ENCODE measurements at places on chromosomes 1 and 21.

DNA sequence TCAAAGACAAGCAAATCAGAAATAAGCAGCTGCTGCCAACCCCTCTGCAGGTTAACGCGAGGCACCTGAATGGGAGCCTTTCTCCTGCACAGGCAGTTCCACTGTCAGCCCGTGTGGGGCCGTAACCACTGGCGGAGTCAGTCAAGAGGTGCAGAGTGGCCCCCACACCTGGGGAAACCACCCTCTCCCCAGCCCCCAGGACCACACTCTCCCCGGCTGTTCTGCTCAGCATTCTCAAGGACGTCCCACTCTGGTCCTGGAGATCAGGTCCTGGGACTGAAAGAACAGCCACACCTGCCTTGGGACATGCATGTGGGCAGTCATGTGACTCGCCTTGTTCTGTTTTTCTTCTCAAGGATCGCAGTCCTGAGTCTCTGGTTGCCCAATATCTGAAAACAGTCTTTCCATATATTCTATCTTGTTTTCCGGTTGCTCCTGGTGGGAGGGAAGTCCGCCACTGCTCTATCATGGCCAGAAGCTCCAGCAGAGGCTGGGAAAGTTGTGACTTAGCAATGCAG lies 252.5 kb downstream of the PTPRU start:
- DNase-seq = no peak

DNA sequence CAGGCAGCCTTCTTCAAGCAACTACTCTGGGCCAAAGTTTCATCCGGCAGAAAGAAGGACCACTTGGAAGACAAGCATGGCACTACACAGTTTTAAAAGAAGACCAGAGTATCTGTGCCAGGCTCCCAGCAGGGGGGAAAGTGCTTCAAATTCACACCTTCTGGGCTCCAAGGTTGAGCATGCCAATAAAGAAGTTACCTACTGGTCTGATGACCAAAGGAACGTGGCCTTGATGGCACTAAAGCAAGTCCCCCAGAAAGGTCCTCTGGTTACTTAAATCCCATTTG lies 73.5 kb downstream of the CD46 start:
- no peak for DNase-seq

- no peak for DNase-seq
These were observed 9.0 kb upstream of the COL8A2 start for GRCh38 chr1:36134031-36134430.

GRCh38 chr1:109769330-109770078 lies 5.8 kb upstream of the EPS8L3 start:
- DNase-seq = no peak

DNA sequence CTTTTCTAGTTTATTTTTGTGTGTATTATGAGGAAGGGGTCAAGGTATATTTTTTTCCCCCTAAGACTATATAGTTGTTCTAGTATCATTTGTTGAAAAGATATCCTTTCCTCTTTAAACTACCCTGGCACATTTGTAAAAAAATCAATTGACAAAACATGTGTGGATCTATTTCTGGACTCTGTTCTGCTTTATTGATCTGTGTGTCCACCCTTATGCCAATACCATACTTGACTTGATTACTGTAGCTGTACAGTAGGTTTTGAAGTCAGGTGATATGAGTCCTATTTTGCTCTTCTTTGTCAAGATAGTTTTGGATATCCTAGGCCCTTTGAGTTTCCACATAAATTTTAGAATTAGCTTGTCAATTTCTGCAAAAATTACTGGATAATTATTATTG lies 21.2 kb upstream of the SOX13 start:
- no peak for DNase-seq

DNA sequence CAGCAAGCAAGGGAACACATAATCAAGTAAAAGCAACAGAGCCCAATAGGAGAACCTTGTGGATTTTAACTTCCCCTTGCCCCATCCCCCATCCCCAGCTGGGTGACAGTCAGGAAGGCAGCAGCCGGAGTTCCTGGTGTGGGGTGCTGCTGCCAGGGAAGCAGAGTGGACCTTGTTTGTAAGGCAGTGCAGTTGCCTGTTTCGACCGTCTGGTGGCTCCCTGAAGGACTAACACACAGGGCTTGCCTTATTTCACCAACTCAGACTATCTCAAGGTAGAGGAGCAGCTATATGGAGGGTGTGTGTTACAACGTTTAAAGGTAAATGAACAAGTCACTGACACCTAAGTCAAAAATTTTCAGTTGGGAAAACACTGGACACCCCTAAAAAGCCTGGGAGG lies 6.6 kb downstream of the KRTAP10-8 start:
- no peak for DNase-seq

GRCh38 chr1:104196136-104196535 lies 446.4 kb downstream of the AMY1C start:
- DNase-seq = no peak

DNA sequence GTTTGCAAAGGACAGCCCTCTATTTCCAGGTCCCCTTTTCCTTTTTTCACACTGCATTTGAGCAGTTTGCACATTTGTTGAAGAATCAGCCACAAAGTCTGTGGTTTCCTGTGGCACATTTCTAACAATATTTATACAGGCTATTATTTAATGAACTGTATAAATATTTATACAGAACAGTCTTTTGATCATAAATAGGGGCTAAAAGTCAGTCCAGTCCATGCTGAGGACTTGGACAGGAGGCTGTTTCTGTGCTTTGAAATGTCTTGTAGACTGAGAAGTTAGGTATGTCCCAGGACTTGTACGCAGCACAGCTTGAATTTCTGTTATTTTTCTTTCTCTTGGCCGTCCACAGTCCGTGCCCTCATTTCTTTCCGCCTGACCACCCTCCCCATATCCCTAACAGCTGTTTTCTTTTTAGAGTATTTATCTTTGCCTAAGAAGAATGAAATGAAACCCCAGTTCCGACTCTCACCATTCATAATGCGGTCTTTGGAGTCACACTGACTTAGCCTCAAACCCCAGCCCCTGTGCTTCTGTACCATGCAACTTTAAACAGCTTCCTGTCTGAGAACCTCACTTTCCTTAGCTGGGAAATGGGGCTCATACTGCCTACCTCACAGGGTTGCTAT lies 19.7 kb downstream of the FGGY start:
- DNase-seq = no peak

DNA sequence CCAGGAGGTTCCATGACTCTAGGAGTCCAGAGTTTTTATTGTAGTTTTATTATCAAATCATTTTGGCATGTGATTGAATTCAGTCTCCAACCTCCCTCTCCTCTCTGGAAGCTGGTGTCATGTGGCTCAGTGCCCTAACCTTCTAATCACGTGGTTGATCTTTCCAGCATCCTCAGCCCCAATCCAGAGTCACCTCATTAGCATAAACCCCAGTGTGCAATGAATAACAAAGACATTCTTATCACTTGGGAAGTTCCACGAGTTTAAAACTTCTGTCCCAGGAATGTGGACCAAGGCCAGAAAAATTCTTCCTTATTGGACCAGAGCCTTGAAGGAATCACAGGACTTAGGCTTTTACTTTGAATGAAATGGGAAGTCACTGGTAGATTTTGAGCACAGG lies 52.2 kb downstream of the KIRREL1 start:
- no peak for DNase-seq

GRCh38 chr1:58857680-58858673 lies 74.1 kb upstream of the JUN start:
- DNase-seq = no peak

- no peak for DNase-seq
These were observed 2.1 kb downstream of the HJV start for GRCh38 chr1:146019231-146020057.

- no peak for DNase-seq
These were observed 89.9 kb downstream of the SGIP1 start for GRCh38 chr1:66623812-66624211.

GRCh38 chr21:41449613-41450012 lies 23.6 kb downstream of the MX1 start:
- no peak for DNase-seq

DNA sequence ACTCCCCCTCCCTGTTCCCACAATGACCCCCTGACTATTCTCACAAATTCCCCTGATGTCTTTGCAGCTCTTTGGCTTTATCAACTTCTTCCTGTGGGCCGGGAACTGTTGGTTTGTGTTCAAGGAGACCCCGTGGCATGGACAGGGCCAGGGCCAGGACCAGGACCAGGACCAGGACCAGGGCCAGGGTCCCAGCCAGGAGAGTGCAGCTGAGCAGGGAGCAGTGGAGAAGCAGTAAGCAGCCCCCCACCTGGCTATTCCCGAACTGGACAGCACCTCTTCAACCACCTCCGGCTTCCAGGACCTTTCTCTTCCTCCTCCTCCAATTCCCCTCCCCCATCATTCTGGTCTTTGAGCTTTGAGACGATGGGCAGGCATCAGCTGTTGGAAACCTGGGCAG lies 4.4 kb upstream of the ATXN7L2 start:
- no peak for DNase-seq

- DNase-seq = no peak
These were observed 2.0 kb downstream of the TMEM183A start for GRCh38 chr1:203009185-203009584.

GRCh38 chr1:76256289-76257223 lies 182.0 kb downstream of the ST6GALNAC3 start:
- DNase-seq = no peak

GRCh38 chr1:183991348-183991747 lies 46.2 kb downstream of the COLGALT2 start:
- DNase-seq = no peak

GRCh38 chr1:97630948-97631347 lies 289.9 kb downstream of the DPYD start:
- peak; percentile 41 for DNase-seq

GRCh38 chr1:179591253-179591591 lies 410 bp upstream of the TDRD5 start:
- no peak for DNase-seq

DNA sequence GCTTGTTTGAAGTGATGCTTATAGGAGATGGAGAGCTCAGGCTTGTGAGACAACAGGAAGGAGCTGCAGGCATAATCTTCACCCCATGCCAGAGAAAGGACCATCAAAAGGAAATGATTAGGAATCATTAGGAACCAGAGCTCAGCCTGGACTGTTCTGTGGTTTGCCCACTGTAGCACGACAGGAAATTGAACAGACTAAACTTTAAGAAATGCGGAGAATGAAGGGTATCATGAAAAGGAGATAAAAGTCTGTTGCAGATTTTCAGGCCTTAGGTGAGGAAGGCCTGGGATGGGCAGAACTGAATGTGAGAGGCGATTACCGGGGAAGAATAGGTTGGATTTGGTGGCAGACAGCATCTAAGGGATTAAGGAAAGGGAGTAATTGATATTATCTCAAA lies 292.0 kb upstream of the PLXNA2 start:
- DNase-seq = no peak

- no peak for DNase-seq
These were observed 54.9 kb downstream of the LTN1 start for GRCh38 chr21:28937737-28938136.

DNA sequence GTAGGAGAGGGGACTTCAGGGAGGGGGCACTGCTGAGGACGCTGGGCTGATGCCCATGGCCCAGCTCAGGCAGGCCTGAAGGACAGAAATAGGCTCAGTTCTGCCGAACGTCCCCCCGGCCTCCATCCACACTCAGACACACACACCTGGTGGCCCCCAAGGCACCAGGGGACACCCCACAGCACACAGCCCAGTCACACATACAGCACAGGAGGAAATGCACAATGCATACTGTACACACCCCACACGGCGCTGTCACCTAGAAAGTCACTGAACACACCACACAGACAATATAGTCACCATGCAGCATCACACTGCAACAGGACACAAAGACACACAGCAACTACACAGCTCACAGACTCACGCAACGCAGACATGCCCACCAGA lies 562 bp downstream of the SYTL1 start:
- no peak for DNase-seq

DNA sequence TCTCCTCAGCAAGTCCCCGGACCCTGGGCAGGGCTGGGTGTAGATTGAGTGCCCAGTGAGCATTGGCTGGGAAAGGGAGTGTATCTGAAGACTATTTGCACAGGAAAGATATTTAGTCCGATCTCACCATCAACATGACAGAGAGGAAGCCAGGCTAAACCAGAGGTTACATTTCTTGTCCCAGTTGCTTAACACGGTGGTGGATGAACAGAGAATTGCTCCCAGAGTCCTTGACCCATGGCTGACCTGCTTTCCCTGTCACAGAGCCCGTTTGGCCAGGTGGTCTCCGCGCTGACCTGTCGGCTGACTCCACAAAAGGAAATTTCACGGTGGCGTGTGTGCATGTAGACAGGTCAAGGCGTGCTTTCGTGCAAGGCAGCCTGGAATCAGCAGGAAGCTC lies 83.5 kb downstream of the BEND5 start:
- no peak for DNase-seq

DNA sequence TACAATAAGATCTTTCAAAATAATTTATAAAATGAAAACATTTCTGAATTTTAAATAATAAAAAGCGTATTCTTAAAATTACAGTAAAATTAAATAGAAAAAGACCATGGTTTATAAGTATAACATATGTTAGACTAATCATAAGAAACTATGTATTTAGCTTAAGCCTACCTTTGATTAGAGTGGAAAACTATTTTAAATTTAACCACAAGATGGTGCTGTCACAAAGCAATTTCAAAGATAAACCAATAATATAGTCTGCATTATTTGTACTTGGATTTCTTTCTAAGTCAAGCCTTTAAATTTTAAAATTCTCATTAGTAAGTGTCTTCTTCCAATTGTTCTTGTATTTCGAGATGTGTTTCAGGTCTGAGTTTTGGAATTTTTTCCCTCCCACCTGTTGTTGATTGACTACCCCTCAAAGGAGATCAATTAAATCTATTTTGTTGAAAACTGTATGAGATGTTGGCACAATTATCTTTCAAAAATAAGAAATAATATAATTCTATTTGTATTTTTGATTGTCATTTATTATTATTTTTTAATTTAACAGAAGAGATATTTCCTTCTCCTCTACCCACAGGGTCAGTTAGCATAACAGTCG lies 459.8 kb downstream of the KCNT2 start:
- peak; percentile 3 for DNase-seq

GRCh38 chr1:165350840-165351239 lies 5.7 kb downstream of the LMX1A start:
- DNase-seq = no peak
